ENCODE measurements at places on chromosomes 7 and 10. TPM values are rescaled to one million over a fixed set of nuclear protein-coding genes. Genes with fewer than 3 reads are reported as not detected.

DNA sequence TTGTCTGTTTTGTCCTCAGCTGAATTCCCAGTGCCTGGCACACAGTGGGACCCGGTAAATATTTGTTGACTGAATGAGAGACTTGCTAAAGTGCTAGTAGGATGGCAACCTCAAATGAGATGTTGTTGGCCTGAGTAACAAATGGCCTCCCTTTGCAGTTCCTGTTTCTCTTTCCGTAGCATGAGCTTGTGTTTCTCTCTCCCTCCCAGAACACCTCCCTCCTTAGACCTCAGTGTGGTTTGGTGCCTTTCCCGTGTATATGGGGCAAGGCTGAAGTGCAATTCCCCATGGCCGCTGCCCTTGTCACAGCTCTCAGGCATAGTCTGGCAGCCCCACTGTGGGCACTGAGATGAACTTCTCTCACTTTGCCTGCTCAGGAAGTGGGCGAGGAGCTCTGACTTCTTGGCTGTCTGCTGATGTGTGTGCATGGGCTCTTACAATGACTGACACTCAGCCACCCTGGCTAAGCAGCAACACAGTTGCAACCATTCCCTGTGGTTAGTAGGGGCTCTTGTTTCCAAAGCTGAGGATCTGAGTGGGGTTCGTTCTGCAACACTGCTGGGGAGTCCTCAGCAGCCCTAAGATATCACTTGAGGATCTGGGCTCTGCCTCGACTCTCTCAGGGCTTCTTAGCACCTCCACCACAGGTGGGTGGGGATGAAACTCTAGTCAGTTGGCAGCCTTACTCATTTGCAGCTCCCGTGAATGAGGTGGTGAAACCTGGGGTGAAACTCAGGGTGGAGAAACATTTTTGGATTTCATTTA is 136.1 kb downstream of the ICA1 start:
- peak; percentile 28 for DNase-seq

DNA sequence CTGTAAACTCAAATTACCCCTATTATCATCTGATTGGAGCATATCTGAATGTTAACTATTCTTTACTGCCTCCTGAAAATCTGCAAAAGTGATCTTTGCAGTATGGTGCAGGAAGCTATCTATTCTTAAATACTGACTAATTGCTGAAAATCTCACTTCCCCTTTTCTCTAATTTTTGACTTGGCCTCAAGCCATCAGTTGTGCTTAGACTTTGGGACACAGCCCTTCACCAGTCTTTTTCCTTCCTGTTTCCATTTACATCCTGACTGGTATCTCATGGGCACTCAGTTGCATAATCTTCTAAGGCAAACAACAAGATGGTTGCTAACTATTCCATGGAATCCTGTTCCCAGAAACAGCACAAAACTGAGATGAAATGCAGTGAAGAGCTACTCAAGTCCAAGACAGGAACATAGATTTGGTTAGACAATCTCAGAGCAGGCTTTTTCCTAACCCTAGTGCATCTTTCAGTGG is 228.5 kb downstream of the SORCS1 start:
- DNase-seq, result no peak

TRIP6 gene
- 25.7 TPM for total RNA-seq

GNA12 gene
- total RNA-seq, result 10.3 TPM

- DNase-seq, result no peak
Measured at GRCh38 chr7:136070736-136071505, 93.8 kb upstream of the MTPN start.

DNA sequence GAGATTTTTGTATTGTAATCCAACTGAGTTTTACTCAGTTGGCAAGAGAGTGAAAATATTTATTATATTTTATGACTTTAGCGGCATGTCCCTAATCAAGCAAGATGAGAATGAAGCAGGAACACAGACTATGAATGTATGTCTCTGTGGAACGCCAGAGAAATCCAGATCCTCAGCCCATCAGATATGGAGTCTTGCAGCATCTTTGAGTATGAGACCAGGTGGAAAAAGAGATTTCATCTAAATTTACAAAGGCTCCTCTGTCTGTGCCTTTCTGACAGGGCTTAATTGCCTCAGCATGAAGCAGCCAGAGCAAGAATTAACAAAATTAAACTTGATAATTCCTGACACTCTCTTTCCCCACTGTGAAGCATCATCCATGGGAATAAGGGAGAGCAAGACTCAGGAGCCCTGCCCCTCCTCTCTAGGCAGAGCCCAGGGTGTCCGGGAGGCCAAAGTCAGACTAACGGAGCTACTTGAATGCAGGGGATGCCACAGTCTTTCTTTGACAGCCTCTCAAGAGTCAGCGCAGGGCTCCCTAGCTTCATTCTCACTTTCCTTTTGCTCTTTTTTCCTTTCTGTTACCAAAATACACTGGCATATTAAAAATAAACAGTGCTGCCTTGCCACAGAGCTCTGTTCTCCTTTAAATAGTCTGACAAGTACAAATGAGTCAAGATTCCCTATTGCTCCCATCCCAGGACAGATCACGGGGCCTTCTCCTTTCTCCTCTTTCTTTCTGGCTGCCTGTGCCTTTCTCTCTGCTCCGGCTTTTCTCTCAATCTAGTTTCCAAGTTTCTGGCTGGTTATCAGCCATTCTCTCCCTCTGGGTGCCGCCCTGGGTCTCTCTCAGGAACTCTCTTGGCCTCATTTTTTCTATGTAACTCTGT is 132.2 kb upstream of the INHBA start:
- DNase-seq, result no peak

WASHC2A gene
- 19.2 TPM for total RNA-seq

DNA sequence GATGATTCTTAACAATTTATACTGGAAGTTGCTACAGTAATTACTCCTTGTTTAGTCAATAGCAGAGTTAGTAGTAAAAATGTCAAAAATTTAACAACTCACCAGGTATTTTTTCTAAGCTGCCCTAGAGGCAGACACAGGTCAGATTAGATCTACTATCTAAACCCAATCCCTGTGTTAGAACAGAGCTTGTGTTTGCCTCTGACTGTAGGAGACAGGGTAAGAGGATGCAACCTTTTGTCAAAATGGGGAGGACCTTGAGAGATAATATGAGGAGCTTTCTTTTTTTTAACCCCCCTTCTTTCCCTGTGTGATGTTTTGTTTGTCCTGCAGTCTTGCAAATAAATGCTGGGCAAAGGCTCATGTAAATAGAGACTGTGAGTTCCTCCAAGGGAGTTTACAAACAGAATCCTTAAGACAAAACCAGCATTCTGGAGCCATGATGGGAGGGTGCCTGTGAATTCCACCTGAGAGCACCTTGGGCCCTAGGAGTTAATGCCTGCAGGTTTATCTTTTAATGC is 353.1 kb downstream of the GATA3 start:
- DNase-seq, result no peak

DNA sequence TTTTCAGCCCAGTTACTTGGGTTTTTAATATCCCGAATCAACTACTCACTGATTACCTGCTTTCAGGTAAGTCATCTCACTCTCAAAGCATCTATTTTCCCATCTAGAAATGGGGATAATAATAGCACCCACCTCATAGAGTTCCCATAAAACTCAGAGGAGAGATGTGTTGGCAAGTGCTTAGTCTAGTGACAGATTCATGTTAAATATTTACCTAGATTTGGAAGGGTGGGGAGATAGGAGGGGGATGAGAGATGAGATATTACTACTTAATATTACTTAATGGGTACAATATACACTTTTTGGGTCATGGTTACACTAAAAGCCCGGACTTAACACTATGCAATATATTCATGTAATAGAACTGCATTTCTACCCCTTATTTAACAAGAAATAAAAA is 7.0 kb upstream of the A1CF start:
- no peak for DNase-seq

DNA sequence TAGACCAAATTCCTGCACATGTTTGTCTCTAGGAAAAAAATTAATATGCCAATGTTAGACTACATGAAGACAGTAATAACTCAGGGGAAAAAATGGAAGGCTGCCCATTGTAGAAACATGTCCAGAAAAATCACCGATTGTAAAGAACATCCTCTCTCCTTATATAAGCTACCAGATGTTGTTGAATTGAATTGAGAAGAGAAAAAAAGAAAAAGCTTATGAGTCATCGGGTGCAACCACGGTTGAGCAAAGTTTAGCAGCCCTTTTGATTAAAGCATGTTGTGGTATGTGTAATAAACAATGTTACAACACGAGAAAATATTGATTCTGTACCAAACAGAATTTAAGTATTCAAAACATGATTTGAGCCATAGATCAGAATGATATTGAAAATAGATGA is 102.3 kb upstream of the ARHGAP21 start:
- no peak for DNase-seq

DNA sequence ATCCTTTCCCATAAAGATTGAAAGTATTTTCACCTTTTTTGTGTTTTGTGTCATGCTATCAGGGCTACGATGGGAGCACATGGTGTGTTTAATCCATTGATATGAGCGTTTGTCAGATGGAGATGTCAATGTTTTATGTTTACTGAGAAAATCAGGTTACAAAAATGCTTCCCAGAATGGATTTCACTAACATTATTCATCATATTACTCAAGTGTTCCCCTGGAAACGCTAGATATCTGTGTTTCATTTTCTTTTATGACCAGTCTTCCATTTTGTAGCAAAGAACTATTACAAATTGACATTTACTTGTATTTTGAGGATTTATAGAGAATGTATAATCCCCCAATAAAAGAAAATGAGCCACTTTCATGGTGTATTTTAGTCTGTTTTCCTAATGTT is 293.5 kb upstream of the AKR1E2 start:
- no peak for DNase-seq

AZGP1 gene
- 762 TPM for total RNA-seq

DNA sequence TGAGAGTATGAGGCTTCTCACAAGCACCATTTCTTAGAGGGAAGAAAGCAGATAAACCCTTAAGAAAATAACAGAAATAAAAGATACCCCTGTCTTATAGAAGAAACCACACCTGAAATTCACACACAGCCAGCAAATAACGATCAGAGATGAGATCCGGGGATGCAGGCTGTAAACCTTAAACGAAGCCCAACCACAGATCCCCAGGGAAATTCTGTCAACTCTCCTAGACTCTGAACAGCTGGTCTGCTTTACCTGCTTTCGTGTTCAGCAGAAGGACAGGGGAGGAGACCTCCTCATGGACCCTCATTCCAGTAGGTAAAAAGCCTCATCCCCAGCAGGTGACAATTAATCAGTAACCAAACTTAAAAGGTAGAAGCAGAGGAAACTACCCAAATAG is 45.0 kb downstream of the VOPP1 start:
- no peak for DNase-seq

Data from right lobe of liver (tissue), 6 donors.